ENCODE measurements at places on chromosomes 6 and 20.

- peak; percentile 96 for DNase-seq
These were observed at the start of the genes NMBR and VTA1 for GRCh38 chr6:142146828-142147662. TSS of gene NMBR (minus strand) at chr6:142147122. CDS start at chr6:142088658, 58,464 bp downstream. TSS of gene VTA1 (plus strand) at chr6:142147263. CDS start at chr6:142147288, 25 bp downstream.

DNA sequence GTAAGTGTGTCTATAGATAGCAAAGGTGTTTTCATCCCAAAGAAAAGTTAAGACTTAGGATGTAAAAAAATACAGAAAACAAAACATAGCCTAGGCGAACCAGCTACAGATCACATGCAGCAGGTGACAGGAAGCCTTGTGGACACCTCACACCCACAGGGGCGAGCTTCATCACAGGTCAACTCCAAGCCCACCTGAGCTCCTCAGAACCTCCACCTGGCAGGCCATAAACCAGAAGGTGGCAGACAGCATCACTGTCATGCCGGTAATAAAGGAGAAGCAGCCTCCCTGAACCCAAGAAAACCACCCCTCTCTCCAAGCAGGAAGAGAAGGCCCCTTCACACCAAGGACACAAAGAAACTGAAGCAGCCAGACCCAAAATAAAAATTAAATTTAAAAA is 1.0 kb downstream of the RALGAPA2 start:
- no peak for DNase-seq

DNA sequence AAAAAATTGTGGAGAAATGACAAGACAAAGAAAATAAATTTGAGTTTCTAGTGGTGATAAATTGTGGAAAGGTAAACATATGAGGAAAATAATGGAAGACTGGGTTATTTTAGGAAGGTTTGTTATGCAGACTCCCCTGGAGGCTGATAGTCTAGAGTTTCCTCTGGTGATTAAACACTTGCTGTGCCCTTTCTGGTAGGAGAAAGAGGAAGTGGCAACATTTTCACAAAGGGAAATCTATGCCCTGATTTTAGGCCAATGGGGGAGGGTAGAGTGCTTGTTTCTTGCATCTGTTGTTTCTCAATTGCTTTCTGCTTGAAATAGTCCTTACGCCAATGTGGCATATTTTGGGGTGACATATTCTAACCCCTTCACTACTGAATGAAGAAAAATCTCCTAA is 129.1 kb upstream of the DOK5 start:
- no peak for DNase-seq

- DNase-seq: peak; percentile 77
These were observed 32.6 kb upstream of the FAM83D start for GRCh38 chr20:38893565-38894090.

DNA sequence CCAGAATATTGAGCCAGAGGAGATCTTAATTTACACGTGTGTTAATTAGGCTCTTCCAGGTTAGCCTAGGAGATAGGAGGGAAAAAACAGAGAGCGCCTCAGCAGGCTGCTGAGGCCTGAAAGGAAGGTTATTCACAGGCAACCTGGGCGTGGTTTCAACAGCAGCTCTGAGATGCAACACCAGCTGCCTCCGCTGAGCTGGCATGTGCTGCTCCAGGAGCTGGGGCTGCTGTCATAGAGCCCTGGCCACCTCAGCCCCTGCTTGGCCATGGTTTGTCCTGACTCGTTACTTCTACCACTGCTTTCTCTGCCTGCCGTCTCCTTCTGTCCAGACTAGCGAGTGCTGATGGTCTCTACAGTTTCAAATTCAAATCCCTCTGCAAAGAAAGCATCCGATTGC is 32.4 kb upstream of the RPP40 start:
- no peak for DNase-seq

DNA sequence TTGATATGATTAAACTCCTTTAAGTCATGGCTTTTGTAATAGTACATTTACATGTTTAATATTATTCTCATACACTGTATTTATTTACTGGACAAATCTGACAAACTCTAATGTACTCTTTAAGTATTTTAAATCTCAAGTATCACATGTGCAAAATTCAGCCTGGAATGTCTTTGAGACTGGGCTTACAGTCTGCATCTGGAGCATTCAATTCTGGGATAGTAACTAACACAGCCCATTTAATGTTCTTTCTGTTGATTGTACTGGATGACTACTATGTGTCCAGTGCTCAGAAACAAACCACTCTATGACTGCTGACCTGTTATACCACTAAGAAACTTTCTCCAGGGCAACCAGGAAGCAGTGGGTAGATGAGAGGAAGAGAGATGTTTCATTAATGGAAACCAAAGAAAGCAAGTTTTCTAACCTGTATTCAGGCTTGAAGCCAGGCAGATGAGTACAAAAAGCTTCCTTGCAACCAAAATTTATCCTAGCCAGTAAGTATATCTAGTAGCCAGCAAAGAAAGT is 26.8 kb downstream of the FBXL4 start:
- no peak for DNase-seq

DNA sequence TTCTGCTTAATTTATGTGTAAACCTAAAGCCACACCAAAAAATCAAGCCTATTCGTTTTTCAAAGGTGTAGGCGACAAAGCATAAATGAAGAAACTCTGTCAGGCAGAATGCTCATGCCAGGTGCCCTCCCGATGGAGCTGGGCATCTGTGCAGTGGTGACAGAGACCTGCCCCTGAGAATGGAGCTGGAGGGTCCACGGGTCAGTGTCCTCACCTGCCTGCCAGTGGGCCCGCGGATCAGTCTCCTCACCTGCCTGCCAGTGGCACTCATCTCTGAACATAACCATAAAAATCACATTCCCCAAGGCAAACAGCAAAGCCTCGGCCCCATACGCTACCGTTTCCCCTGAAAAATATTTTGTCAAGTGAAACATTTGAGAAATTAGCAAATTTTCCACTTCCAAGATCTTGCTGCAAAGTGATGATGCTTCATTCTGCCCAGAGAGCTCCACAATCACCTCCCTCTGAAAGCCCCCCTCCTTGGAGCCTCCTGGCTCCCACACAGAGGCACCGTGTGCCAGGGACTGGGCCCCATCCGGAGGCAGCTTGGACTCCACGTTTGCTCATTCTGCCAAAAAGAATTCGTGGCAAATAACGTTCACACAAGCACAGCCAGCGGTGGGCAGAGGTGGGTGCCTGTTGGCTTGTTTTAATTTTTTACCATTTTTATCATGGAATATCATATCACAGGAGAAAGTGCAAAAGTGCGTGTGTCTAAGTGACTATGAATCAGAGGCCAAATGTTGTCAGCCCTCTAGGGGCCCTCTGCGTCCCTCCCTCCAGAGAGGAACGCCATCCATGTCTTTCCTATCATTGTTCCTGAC is 88.8 kb downstream of the YTHDF1 start:
- no peak for DNase-seq

GRCh38 chr6:25519856-25520255 is 132.2 kb upstream of the SCGN start:
- no peak for DNase-seq

DNA sequence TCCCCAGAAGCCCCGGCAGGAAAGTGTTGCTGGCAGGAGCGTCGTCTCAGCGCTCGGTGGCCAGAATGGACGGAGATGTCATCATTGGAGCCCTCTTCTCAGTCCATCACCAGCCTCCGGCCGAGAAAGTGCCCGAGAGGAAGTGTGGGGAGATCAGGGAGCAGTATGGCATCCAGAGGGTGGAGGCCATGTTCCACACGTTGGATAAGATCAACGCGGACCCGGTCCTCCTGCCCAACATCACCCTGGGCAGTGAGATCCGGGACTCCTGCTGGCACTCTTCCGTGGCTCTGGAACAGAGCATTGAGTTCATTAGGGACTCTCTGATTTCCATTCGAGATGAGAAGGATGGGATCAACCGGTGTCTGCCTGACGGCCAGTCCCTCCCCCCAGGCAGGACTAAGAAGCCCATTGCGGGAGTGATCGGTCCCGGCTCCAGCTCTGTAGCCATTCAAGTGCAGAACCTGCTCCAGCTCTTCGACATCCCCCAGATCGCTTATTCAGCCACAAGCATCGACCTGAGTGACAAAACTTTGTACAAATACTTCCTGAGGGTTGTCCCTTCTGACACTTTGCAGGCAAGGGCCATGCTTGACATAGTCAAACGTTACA is 817 bp downstream of the GRM1 start:
- DNase-seq: no peak

GRCh38 chr6:16999491-17000436 is 102.1 kb upstream of the STMND1 start:
- no peak for DNase-seq

DNA sequence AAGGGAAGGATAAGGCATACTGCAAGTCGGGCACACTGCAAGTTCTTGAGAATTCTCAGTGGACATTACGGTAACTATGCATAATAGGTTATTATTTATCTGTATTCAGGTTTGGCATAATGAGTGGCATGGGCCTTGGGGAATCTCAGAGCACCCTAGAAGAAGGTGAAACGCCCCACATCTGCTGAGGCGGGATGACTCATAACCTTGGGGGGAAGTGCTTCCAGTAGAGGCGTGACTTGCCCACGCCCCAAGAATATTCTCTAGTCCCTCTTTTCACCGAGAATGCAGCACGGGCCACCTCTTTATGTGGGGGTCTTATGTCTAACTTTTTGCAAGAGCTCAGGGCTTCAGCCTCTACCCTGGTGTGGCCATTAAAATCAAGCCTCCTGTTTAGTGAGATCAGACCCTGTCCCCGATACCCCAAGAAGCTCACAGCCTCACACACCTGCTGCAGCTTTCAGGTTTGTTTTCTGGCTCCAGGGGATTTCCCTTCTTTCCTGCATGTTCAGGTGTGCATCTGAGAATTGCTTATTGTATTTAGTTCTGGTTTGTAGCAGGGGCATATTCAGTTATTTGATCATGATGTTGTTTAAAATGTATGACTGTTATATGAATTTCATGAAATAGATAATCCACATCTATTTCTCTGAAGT is 19.1 kb downstream of the ZFP64 start:
- DNase-seq: no peak

GRCh38 chr20:64114356-64114971 is 7.1 kb upstream of the NPBWR2 start:
- DNase-seq: no peak

DNA sequence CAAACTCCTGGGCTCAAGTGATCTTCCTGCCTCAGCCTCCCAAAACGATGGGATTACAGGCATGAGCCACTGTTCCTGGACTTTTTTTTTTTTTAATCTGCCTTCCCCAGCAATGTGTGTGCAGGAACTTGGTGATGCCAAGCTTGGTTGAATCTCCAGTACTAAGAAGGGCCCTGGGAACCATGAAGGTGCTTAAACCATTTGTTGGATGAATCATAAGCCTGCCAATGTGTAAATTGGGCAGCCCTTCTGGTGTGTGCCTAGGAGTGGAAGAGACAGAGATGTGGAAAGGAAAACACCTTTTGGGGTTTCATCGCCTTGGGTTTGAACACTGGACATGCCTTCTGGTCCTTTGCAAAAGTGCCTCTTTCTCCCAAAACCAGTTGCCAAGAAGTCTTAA is 7.1 kb upstream of the SPO11 start:
- DNase-seq: no peak

DNA sequence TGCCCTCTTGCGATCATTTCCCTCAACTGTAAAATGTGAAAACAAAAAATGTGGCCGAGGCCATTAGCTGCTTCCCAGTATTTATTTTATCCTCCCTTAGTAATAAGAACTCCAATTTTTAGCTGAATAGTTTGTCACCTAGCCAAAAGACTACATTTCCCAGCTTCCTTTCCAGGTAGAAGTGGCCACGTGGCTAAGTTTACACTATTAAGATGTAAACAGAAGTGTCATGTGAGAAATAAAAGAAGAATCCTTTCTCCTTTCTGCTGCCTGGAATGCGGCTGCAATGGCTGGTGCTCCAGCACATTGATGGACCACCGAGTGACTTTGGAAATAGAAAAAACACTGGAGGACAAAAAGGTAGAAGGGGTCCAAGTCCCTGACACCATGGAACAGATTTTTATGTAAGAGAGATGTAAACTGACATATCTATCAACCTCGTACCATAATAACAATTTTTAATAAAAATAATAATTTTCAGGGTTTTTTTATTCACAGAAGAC is 268.8 kb downstream of the PKHD1 start:
- DNase-seq: no peak

DNA sequence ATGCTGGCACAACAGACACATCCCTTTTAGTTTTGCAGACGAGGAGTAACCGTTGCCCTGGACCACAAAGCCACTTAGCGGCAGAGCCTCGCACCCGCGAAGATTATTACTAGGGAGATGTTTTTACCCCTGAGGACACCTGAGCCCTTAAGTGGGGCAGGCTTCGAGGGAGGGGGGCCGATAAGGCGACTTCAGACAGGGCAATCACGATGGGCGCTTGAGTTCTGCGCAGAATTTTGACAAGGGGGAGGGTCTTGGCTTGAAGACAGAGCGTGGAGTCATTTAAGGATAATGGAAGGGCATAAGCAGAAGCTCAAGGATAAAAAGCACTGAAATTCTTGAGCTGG is 650 bp upstream of the TTK start:
- DNase-seq: peak; percentile 53

GRCh38 chr6:33761922-33762629 is 15.4 kb upstream of the IP6K3 start:
- DNase-seq: no peak

GRCh38 chr6:36715469-36715868 is 17.8 kb downstream of the RAB44 start:
- no peak for DNase-seq

DNA sequence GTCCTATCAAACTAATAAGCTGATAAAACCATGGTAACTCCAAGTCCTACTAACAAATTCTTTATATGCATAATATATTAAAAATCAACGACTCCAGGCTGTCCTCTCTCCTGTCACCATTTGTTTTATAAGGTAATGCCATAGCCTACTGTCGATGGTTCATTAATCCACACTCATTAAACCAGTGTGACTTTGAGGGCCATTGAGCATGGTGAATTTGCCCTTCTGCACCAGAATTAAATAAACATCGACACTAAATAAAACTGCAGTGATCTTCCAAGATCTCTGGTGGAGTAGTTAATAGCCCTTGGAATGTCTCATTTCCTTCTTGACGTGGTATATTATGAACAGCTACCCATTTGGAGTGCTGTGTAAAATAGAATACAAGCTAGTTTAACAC is 358.5 kb downstream of the CBLN4 start:
- no peak for DNase-seq

DNA sequence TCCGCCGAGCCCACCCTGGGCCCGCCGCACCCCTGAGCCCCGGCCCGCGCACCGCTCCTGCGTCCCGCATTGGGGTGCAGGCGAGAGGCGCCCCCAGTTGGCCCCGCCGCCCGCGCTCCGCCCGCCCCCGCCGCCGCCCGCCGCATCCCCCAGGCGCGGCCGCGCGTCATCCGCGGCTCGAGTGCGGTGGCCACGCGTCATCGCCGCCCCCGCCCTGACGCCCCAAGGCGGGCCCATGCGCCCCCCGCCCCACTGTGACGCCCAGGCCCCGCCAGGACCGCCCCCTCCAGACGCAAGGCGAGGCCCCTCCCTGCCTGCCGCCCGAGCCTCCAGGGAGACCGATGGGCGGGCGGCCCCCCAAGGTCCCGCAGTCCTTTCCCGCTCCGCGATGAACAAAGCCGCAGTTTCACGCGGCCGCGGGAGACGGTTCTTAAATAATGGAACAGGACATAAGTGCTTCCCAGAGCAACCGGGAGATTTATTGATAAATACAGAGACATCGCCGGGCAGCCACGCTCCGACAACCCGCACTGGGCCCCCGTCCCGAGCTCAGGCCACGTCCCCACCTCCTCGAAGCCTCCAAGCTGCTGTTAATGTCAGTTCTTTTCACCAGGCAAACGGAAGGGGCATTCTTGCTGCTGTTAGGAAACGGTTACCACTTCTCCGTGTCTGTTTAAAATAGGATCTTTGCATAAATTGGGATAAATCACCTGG is at the start of gene ANKRD60:
TSS of gene ANKRD60 (minus strand) at position 170 of the 714 bp plus-strand sequence. CDS start at position 170, 0 bp downstream.
- peak; percentile 15 for DNase-seq
